ENCODE measurements at places on chromosomes 2 and 18. TPM values are rescaled to one million over a fixed set of nuclear protein-coding genes. Genes with fewer than 3 reads are reported as not detected.

VSNL1 gene
- 22.7 TPM for total RNA-seq

CHST9 gene
- total RNA-seq, result 0.11 TPM

PLCD4 gene
- total RNA-seq, result 1.2 TPM

RBM44 gene
- total RNA-seq, result not detected

TTC39C gene
- 52.6 TPM for total RNA-seq

ERMN gene
- not detected for total RNA-seq

MRPL19 gene
- 41.0 TPM for total RNA-seq

FAM136A gene
- 23.2 TPM for total RNA-seq

REEP1 gene
- total RNA-seq, result 5.8 TPM

C2orf81 gene
- total RNA-seq, result 0.36 TPM

TCF7L1 gene
- 6.3 TPM for total RNA-seq

SLC9A2 gene
- 2.1 TPM for total RNA-seq
